Epithelial cell of prostate (primary cell): ENCODE measurements at places on chromosomes 3 and 15.

DNA sequence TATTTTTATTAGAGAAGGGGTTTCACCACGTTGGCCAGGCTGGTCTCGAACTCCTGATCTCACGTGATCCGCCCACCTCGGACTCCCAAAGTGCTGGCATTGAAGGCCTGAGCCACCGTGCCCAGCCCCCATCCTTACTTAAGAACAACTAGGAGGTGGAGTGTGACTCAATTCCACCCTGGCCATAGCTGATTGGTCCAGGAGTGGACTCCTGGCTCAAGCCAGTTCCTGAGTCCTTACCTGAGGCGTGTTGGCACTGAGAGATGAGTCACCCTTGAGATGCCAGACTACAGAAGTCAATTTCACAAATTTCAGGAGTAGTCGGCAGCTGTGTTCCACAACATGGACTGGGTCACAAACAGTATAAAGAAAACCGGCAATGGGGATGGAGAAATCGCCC is 124.2 kb downstream of the SHQ1 start:
- DNase-seq: peak; percentile 92

GRCh38 chr3:120550546-120550945 is 45.6 kb upstream of the NDUFB4 start:
- no peak for DNase-seq

DNA sequence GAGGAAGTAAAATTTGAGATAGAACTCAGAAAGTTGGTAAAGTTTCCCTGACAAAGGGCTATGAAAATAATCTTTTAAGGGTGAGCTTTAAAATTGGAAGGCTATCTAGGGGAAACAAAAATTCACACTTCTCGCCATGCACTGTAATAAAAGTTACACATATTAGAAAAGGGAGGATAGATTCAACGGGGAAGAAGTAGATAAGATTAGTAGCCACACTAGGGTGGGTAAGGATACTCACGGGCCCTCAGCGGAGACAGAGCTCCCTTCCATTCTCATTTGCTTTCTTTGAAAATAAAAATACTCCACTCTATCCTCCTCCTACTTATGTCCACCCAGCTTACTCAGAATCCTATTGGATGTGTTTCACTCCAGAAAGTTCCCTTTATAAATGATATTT is 691.3 kb upstream of the NR2F2 start:
- no peak for DNase-seq

DNA sequence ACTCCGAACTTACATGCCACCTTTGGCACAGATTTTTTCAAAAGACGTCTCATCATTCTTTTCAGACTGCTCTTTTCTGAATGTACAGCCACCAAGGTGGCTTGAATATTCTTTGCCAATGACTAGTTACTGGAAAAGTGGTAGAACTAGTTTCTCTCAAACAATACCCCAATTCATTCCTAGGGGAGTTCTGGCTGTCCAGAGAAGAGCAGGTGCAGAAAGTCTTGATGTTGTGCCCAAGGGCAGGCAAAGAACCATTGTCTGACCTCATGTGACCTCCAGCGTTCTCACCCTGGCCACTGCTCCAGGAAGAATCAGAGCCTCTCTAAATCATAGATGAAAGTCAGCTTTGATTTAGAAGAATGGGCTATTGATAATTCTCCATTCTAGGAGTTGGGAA is 5.5 kb downstream of the LMOD3 start:
- DNase-seq: no peak

DNA sequence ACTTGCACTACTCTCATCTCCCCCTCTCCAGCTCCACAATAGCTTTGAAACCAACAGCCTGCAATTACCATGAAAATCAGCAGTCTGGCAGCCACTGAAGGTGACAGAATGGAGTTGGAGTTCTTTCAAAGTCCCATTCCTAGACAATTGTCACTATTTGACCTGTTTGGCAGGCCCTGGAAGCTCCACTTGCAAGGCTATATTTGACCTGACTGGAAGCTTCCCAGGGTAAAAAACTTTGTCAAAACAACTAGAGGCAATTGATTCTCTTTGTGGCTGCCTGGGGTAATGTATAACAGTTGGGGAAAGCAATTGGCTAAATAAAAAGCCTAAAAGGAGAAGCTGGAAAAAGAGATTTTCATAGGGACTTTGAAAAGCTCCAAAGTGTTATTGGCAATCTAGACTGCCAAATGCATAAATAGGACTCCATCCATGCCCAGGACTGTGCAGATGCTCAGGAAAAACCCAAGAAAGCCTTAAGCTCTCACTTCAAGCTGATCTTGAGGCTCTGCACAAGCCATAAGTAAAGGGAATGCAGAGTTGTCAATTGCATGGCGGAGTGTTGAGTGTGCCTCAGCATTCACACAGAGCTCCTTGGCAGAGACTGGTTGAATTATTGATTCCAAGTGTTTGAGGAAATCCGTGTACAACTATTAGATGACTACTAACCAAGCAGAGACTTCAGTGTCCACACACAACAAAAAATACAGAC is 18.3 kb downstream of the GREM1 start:
- no peak for DNase-seq

DNA sequence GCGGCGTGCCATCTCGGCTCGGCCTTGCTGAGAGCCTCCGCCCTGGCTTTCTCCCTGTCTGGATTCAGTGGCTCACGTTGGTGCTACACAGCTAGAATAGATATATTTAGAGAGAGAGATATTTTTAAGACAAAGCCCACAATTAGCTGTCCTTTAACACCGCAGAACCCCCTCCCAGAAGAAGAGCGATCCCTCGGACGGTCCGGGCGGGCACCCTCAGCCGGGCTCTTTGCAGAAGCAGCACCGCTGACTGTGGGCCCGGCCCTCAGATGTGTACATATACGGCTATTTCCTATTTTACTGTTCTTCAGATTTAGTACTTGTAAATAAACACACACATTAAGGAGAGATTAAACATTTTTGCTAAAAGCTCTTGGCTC is 54.1 kb downstream of the PLXNA1 start:
- no peak for DNase-seq

DNA sequence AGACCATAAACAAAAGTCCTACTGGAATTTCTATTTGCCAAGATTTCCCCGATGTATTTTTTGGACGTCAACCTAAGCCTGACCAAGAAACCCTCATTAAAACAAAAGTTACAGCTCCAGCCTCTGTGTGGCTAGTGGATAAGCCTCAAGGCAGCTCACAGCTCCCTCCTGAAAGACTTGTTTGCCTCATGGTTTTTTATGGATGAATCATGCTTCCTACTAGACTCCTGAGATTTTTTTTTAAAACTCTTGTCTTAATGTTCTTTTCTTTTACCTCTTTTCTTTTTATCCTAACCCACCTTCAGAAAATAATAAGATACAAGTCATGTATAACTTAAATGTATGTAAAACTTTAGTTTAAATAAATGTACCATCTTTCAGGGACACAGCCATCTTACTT is 52.4 kb downstream of the SUCNR1 start:
- peak; percentile 46 for DNase-seq

GRCh38 chr3:88707837-88708236 is 399.6 kb upstream of the EPHA3 start:
- DNase-seq: peak; percentile 43

GRCh38 chr3:52488746-52489145 is 6.4 kb upstream of the STAB1 start:
- no peak for DNase-seq

DNA sequence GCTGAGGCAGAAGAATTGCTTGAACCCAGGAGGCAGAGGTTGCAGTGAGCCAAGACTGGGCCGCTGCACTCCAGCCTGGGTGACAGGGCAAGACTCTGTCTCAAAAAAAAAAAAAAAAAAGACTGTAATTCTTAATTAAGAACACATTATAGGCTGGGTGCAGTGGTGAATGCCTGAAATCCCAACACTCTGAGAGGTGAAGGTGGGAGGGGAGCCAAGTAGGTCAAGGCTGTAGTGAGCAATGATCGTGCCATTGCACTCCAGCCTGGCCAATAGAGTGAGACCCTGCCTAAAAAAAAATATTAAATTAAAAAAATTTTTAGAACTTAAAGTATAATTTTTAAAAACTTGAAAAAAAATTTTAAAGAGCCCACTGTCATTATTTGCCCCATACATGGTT is 13.4 kb upstream of the ARPIN start:
- DNase-seq: no peak

GRCh38 chr3:77562089-77562488 is 522.2 kb downstream of the ROBO2 start:
- DNase-seq: no peak

DNA sequence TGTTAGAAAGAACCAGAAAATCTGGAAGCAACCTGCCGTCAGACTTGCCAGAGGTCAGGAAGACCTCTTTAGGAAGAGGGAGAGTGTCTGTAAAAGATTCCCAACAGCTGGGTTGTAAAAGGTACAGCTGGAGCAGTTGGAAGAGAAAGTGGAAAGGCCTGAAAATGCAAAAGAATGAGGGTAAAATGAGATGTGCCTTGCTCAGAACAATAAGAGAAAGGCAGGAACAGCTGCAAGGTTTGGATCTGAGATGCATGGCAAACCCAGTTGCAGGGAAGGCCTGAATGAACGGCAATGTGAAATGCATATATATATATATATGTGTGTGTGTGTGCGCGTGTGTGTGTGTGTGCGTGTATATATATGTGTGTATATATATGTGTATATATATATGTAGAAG is 88.1 kb downstream of the ZIC1 start:
- no peak for DNase-seq

DNA sequence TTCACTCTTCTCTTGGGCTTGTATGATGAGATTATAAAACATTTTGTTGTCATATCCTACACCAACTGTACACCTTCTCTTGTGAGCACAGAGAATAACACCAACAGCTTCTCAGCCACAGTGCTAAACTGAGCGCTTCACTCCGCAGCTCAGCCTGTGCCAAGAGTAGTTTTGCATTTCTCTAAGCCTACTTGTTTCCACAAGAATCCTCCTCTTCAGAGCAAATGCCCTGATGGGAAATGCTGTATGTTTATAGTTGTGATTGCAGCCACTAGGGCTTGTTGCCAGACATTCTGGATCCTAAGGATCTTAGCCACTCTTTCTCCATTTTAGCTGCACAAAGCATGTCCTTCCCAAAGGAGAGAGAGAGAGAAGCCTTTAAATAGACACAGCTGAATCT is 138.8 kb upstream of the PLXND1 start:
- no peak for DNase-seq

DNA sequence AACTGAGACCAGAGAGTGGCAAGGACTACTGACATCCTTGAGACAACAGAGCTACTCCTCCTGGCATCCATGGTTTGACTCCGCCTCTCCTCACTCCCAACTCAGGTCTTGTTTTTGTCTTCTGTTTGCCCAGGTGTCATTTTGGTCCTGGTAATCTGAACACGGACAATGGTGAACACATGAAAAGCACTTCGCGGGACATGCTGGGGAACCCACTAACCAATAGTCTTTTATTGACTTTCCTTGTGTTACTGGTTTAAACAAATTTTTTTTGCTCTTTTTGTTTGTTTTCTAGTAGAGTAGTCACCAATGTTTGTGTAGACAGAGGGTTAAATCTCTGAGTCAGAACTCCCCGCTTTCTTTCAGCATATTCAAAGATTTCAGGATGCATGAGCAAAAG is 38.4 kb downstream of the LARP6 start:
- DNase-seq: no peak
